Osteocyte (in vitro differentiated cells): ENCODE measurements at places on chromosomes 7 and 10.

DNA sequence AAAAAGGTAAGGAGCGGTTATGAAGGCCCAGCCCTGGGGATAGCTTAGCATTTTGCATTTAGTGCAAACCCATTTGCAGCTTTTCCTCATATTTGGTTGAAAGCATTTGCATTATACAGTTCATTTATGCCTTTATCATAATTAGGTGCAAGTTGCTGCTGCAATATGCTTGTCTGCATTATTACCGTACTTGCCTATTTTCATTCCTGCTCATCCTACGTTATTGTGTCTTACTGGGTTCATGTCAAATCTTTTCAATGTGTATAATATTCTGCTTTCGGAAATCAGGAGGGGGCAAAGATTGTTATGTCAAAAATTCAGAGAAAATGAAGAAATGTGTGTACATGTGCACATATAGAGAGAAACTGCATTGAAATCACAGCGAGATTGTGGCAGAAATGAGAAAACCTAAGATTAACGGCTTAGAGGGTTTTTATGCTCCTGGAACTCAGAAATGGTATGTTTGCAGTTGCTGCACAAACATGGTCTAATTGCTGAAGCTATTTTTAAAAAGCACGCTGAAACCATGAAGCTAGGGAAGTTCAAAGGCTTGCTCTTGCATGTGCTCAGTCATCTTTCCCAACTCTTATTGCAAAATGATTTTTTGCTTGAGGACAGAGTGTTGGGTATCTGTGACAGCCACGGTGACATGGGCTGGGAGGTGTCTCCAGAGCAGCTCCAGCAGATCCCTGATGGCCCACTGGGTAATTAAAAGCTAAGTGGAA, 613.2 kb downstream of the SDK1 start:
- DNase-seq: no peak

DNA sequence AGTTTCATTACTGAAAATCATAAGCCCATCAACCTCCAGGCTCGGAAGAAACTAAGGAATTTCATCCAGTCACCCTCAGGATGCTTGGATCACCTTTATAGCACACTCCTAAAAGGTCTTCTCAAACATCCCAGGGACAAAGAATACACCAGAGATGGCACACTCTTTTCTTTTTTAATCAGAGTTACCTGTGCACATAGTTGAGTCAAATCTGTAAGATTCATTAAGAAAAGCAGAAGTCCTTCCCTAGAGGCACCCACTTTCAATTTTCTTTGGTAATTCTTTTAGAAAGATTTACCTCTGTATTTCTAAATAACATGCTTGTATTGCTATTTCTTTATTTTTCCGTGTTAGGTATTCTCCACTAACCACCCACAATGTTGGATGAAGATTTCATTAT, 50.6 kb upstream of the IL6 start:
- DNase-seq: no peak

DNA sequence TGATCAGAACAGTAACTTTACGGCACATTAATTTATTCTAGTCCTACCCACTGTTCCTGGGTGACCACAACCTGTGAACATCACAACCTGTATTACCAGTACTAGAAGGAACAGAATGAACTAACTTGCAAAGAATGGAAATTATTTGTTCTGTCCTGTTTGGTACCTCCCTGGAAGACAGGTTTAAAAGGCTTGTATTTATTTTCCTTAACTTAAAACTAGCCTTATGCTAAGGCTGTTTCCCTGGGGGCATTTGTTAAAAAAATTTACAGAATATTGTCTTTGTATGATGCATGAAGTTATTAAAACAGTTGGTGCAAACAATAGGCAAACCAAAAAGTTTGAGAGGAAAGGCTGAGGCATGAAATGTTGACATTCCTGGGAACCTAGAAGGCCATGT, 132.7 kb downstream of the DNAJC1 start:
- no peak for DNase-seq

DNA sequence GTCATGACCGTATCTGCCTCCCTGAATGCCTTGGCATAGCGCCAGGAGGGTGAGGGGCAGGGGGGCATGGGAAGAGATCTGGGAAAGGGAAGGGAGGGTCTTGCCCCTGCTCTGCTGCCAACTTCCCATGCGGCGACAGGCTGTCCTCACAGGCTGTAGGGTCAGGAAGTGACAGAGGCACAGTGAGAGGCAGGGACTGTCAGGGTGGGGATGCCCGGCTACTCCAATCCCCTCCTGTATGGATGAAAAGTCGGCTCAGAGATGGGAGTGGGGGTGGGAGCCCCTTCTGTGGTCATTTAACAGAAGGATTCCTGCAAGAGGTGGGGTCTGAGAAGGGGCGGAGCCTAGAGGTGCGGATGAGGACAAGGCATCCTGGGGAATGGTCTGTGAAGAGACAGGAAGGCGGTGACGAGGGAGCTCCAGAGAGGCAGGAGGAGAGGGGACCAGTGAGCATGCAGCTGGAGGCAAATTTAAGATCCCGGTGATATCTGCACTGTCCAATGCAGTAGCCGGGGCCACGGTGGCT, 20.8 kb upstream of the UNC5B start:
- DNase-seq: no peak

DNA sequence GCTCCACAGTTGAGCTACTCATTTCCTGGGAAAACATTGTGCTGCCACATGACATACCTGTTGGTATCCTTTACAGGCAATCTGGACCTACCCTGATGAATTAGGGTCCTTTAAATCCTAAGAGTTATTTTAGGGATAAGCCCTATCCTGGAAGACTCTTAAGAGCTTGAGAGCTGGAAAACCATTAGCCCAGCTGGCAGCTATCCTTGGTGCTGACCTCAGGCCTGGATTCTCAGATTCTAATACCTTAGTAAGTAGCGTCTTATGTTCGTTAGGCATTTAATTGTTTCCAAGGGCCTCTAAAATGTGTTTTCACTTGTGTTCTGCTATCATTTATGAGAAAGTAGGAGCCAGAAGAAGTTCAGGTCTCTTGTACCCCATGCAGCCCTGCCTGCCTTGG, 93.0 kb upstream of the SORCS3 start:
- no peak for DNase-seq

- DNase-seq: no peak
Observed at GRCh38 chr7:139431010-139431409, 52.5 kb downstream of the KLRG2 start.

DNA sequence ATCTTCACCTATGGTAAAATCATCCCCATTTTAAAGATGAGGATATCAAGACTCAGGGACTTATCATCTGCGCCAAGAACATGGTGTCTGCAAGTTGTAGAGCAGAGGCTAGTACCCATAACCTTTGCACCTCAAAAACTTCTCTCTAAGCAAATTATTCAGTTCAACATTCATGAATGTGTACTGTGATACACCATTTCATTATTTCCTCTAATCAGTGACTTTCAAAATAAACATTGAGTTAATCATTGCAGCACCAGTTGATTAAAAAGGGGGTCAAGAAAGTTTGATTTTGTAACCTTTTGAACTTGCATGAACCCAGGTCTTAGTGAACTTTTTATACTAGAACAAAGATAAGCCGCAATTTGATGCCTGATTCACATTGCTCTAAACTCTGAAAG, 47.6 kb upstream of the CYP2C8 start:
- no peak for DNase-seq

GRCh38 chr10:113475381-113475807, 77.5 kb upstream of the HABP2 start:
- DNase-seq: peak; percentile 8

DNA sequence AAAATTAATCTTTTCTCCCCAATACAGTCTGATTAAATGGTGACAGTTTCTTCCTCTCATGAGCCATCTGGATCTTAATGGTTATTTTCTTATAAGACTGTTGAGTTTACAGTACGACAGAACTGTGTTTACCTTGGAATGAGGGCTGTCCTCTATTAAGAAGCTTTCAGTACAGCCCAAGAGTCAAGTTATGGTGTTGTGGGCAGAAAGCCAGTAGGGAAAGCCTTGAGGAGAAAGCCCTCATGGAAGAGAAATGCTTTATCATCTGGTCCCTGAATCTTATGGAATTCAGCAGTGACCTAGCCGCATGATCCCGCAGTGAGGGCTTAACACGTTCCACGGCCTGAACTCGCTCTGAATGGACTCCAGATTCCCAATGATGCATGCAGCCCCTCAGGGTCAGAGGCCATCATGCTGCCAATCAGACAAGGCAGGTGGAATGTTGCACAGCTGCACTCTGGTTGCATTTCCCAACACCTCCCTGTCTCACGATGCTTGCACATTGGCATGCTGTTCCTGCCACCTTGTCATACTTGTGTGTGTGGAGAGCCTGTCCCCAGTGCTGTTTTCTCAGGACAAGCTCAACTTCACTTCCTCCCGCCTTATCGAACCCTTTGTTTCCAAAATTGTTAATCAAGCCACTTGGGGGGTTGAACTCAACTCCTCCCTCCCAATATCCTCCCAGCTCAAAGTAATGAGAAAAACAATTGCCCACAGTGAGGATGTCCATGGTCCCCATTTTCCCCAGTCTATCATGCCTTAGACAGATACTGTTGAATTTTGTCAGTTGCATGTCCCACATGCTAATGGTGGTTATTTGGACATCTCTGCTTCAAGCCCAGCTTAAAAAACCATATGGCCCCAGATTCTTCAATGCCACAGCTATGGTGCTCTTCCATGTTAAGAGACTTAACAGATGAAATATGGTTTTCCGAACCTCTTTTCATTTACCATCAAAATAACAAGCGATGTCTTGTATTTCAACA, 211.1 kb upstream of the TCF7L2 start:
- no peak for DNase-seq

- DNase-seq: no peak
Observed at GRCh38 chr7:135644729-135645128, 17.6 kb upstream of the STMP1 start.

- DNase-seq: no peak
Observed at GRCh38 chr7:16795624-16796023, 9.2 kb downstream of the AGR2 start.

GRCh38 chr10:100282907-100283306, 3.6 kb downstream of the BLOC1S2 start:
- DNase-seq: no peak

GRCh38 chr7:37916673-37917660, at the start of gene SFRP4:
SFRP4 (minus strand) TSS chr7:37916817; CDS start chr7:37916537, 280 bp downstream.
- no peak for DNase-seq

- DNase-seq: peak; percentile 91
Observed at GRCh38 chr7:461453-462172, 58.0 kb downstream of the PDGFA start.

GRCh38 chr10:43037440-43037839, 39.4 kb upstream of the RET start:
- peak; percentile 60 for DNase-seq
